ENCODE measurements at places on chromosomes 13 and 19.
A peak's percentile ranks its signal among the peaks of the same experiment; 100 is the strongest.

DNA sequence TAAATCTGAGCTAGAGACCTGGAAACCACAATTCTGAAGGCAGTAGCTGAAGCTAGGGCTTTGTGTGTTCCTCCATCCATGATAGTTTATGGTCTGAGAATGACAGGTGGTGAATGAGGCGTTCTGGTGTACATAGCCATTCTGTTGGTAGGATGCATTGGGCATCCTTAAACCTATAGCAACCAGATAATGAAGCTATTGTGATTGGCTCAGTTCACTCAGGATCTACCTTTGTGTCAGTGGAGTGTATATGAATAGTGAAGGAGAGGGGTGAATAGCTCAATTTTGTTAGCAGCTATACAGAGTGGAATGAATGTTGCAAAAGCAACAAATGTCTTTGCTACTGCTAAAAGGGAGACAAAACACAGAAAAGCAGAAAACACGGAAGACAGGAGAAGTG is 80.0 kb upstream of the PCDH20 start:
- no peak for DNase-seq

- DNase-seq = peak; percentile 83
Observed at GRCh38 chr13:100392709-100393630, 195.6 kb downstream of the GGACT start.

DNA sequence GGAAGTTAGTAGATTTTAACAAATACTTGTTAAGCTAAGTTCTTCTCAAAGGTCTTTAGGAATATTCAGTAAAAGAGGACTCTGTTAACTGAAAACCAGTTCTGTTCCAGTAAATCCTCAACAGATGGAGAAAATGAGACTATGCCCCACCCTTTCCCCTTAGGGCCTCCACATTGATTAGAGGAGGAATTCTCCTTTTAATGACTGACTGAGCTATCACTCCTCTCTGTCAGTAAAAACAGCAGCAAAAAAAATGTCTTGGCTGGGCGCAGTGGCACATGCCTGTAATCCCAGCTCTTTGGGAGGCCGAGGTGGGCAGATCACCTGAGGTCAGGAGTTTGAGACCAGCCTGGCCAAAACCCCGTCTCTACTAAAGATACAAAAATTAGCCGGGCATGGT is 50.1 kb downstream of the NLRP12 start:
- DNase-seq = no peak

DNA sequence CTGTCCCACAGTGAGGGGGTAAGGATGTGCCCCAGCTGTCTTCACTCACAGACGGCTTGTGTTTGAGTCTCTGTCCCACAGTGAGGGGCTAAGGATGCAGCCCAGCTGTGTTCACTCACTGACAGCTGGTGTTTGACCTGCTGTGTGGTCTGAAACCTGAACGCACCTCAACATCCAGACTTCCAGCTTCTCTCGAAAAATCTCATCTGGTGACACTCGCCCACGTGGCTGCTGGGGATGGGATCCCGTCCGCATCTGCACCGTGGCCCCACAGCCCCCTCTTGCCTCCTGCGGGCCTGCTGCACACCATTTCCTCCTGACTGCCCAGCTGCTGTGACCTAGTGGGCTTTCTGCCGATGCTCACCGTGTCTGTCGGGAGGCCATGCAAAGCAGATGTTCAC is 27.3 kb downstream of the CHAF1A start:
- no peak for DNase-seq

DNA sequence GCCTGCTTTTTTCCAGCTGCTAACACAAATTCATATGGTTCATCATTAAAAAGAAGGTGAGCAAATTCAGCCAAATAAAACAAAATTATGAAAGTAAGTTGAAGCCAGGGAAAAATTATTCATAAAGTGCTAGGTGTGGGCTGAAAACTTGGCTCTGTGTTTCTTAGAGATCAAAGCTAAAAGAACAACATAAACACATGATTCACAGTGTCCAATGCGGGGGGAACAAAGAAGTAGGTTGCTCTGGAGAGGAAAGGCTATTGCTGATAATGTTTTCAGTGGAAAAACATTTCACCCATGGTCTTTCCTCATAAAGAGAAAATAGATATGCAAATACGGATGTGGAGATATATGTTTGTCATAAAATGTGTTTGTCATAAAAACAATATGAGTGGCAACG is 1691.5 kb upstream of the SLC10A2 start:
- DNase-seq = no peak

DNA sequence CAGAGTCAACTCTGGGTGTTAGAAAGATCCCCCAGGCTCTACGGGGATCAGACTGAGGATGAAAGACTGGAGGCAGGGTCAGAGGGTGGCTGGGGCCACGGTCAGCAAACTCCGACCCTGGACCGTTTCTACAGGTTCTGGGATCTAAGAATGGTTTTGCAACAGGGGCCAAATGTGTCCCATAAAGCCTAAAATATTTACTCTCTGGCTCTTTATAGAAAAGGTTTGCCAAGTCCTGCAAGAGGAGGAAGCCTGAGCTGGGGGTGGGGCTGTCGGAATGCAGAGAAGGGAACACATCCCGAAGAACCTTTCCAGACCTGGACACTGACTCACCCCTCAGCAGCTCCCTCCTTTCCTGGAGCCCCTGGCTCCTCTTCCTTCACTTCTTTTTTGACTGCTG is 20.7 kb downstream of the LIG1 start:
- DNase-seq = no peak

DNA sequence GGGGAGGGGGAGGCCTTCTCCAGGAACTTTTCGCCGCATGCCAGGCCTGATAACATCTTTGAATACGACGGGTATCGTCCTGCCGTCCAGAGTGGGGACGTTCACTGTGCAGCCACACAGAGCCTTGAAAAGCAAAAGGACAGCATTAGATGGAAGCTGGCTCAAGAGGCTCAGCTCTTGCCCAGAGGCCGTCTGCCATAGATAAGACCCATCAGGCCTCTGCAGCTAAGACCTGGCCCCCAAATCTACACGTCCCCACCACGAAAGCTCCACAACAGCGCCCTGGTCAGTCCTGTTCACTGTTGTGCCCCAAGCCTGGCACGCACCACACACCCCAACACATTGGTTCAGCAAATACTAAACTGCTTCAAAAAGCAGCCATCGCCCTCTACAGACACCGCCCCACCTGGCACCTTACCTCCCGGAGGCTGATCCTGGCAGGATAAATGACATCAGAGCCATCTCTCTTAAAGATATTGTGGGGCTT is 2.1 kb downstream of the DNAJB1 start:
- peak; percentile 71 for DNase-seq

DNA sequence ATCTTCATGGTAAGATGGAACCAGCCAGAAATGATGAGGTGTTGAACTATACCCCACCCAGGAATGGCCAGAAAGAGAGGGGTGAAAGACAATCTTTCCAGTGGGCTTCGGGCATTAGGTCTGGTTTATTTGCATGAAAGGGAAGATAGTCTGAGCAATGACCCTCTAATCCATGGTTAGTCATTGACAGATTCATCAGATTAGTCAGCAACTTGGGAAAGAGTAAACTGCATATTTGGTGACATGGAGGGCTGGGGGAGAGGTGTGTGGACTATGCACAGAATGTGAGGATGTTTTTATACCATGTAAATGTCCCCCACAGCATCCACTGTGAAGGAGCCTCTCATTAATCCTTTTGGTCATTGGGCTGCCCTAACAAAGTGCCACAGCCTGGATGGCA is 30.1 kb upstream of the USP12 start:
- DNase-seq = no peak
